ENCODE measurements at places on chromosomes 2 and 18.

- DNase-seq: peak; percentile 13
Measured at GRCh38 chr2:108927936-108928659, 60.9 kb downstream of the EDAR start.

- no peak for DNase-seq
Measured at GRCh38 chr18:42446195-42446594, 491.2 kb downstream of the PIK3C3 start.

DNA sequence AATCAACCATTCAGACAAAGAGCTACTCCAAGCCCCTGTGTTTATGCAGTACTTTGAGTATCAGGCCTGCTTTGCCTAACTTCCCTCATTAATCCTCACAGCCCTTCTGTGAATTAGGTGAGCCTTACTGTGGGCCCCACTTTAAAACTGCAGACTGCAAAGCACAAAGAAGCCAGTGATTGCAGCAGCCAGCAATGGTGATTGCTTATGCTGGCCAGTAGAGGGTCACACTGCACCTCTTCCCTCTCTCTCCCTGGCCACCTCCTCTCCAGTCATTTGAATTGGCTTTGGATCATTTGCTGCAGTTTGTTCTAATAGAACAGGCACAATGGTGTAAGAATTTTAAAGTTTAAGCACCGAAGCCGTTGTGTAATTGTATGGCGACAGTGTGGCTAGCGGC, 229.9 kb downstream of the AGPS start:
- DNase-seq: no peak

- DNase-seq: no peak
Measured at GRCh38 chr2:9135822-9136558, 70.6 kb upstream of the ASAP2 start.

DNA sequence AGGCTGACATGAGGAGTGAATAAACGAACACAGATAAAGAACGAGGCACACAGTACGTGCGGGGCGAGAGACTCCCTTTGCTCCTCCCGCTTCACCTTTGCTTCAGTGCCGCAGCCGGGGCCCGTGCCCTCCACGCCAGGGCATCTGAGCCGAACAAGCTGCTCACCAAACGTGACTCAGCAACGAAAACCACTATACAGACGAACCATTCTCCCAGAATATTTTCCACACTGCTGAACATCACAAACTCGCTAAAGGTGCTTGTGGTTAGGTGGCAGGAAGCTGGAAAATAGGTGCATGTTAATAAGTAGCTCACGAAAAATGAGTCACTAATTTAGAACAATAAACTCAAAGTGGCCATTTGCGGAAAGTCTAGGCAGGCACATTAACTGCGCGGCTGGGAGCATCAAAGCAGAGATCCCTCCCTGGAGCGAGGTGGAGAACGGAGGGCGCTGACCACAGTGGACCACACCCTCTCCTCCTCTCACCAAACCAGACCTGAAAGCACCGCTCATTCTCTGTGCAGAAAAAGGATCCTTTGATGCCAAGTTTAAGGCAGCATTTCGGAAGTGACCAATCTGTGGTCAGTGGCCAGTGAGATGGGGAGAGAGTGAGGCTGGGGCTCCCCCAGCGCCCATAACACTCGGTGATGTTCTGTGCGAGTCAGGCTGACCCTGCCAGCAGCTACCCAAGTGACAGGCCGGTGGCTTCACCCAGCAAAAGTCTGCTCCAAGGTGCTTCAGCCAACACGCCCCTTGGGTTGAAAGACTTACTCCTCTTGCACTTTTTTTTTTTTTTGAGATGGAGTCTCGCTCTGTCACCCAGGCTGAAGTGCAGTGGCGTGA, 153.2 kb downstream of the HDAC4 start:
- DNase-seq: no peak

GRCh38 chr2:26144953-26145680, 27.8 kb upstream of the GAREM2 start:
- peak; percentile 14 for DNase-seq

DNA sequence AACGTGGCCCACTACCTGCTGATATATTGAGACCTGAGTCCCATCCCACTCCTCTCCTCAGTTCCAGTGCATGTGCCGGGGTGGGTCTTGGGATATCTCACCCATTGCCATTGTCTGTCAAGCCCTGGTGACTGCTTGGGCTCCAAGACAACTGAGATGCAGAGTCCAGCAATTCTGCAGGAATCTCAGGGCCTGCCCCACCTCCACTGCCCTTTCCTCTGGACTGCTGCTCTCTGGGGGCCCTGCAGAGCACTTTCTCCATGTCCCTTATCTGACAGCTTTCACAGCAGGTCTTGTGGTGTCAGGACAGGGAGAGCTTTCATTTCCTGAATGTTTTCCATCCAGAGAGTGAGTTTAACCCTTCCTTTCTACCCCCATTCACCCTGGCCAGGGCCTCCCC, 152.9 kb downstream of the ARL4C start:
- no peak for DNase-seq

GRCh38 chr2:23037596-23037995, 347.4 kb upstream of the KLHL29 start:
- DNase-seq: no peak

- no peak for DNase-seq
Measured at GRCh38 chr2:33617401-33617800, 18.3 kb upstream of the FAM98A start.

GRCh38 chr2:37449761-37450296, 105.4 kb downstream of the QPCT start:
- DNase-seq: no peak

DNA sequence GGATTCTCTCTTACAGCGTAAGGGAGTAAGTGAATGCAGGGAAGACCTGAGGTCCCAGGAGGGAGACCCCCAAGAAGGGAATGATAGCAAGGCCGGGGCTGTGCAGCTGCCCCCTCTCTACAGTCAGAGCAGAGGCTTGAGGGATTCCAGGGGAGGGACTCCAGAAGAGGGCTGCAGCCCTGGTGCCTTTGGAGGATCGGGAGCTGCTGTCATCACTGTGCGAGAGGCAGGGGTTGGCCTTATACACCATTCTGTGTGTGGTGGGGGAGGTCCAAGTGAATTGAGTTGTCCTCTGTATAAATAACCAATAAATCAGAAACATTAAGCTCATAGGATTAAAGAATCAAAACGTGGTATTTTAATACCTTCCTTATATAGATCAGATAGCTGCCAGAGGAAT, 114.9 kb downstream of the GLI2 start:
- DNase-seq: no peak

- DNase-seq: no peak
Measured at GRCh38 chr2:77778917-77779316, 256.7 kb upstream of the LRRTM4 start.

GRCh38 chr2:19224011-19224410, 134.4 kb downstream of the OSR1 start:
- no peak for DNase-seq

GRCh38 chr2:160918906-160919503, 241.2 kb upstream of the TANK start:
- DNase-seq: no peak

DNA sequence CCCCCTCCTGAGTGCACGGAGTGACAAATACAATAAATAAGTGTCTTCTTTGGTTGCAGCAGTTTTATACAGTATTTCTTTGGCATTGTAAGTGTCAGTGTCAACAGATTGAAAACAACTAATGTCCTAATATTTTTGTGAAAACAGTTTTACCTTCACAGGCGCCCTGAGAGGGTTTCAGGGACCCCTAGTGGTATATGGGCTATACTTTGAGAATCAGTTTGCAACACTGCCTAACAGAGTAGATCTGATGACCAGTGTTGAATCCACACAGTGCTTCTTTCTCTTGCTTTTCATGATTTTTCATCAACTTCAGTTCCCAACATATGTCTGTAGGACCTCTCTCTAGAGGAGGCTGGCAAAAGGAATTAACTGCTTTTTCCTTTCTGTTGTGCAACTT, 162.2 kb downstream of the PRPF40A start:
- no peak for DNase-seq

DNA sequence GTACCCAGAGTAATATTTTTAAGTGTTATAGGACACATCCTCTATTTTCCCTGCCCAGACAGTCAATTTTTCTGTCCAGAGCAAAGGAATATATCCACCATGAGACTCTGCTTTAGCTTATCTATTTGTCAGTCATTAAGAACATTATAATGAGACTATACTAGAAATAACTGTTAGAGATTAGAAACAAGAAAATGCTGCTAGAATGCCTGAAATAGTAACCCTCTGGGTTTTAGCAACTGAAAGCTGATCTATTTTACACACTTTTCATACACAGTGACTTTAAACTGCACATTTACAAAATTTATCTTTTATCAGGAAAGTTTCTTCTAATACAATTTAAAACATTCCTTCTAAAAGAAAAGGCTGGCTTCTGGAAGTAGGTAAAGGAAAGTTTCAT, 39.6 kb downstream of the MBD2 start:
- no peak for DNase-seq

- DNase-seq: peak; percentile 61
Measured at GRCh38 chr18:37393945-37394609, 171.5 kb downstream of the CELF4 start.
